MM.1S (cell line): ENCODE measurements at places on chromosomes 5 and 9.
A peak's percentile ranks its signal among the peaks of the same experiment; 100 is the strongest.

- DNase-seq, result no peak
Measured at GRCh38 chr9:132056717-132057560, 22.7 kb downstream of the MED27 start.

- DNase-seq, result no peak
Measured at GRCh38 chr5:177537389-177538361, 16.7 kb downstream of the FAM193B start.

DNA sequence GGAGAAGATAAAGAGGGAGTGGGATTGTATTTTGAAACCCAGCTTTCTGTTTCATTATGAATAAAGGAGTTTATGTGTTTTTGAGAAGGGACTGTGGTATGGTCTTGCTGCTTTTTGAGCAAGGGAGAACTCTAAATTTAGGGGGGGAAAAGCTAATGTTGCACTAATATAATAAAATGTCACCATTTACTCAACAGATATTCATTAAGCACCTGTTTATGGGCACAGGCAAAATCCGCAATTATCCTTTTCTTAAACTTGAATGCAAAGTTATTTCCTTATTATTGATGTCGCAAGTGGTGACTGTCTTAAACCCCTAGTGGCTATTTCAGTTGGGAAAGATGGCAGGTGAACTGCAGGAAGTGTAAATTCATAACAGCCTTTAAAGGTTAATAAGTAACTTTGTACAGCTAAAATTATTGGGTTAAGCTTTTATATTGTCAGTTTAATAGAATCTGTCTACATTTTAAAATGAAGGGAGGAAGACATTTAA, 1.5 kb downstream of the CDC42SE2 start:
- peak; percentile 57 for DNase-seq

GRCh38 chr5:110965773-110966581, 105.5 kb upstream of the TSLP start:
- DNase-seq, result no peak

DNA sequence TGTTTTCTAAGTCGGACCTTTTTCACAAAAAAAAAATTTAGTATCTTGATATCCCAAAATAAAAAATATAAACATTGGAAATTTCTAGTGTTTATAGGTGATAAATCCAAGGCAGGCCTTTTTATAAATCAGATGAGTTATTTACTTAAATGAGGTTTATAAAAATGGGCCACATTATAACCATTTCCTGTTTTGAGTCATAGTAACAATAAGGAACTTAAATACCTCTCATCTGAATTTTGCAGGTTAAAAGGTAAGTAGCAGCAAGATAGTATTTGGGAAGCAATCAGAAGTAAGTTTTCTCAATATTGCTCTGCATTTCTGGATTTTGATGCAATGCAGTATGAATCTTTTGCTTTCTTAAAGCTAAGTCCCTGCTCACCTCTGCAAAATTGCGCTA, 3.9 kb downstream of the SPTAN1 start:
- no peak for DNase-seq

- DNase-seq, result no peak
Measured at GRCh38 chr5:156695774-156696173, 154.3 kb upstream of the PPP1R2B start.

DNA sequence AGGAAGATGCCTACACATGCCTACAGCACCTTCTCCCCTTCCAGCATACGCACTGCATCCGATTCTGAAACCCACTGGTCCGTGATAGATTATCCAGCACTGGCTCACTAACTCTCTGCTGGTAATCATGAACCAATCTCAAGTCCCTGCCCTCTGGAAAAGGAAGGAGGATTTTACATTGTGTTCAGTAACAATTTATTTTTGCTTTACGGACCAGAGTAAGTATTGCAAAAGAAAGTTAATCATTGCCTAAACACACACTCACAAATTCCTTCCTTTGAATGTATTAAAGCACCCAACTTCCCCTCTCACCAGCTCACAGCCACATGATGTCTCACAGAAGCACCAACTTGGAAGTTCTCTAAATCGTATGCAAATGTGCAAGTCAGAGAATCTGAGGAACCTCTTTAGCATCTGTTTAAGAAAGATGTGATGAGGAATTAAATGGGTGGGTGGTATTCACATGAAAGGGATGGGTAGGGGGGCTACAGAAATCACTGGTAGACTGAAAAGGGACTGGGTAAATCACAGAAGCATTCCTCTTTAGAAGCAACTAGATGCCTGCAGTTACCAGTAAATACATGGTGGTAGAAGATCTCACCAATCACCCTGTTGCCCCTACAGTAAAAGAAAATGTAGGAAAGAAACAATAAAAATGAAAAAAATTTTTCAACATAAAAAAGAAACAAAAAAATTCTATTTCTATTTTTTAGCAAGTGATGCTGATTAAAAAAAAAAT, 8.4 kb downstream of the GNAQ start:
- DNase-seq, result no peak

GRCh38 chr9:117549444-117549843, 134.6 kb upstream of the ASTN2 start:
- no peak for DNase-seq

DNA sequence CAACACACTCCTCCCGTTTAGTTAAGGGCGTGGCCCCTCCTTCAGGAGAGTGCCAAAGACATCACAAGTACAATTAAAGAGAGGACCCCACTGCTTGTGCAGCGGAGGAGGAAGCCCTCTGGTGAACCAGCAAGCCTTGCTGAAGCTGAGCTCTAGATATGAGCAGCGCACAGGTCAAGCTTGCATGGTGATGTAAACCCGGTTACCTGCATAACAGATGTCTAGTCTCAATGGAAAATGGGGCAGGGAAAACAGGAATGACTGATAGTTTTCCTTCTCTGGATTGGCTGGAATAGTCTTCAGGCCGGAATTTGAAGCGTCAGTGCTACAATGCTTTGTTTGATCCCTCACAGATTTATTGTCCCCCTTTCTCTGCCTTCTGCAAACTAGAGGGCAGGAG, 66.2 kb downstream of the MROH2B start:
- DNase-seq, result no peak

- no peak for DNase-seq
Measured at GRCh38 chr9:38281196-38281595, 111.3 kb upstream of the ALDH1B1 start.

GRCh38 chr5:114782869-114783268, 386.8 kb downstream of the TRIM36 start:
- no peak for DNase-seq

- no peak for DNase-seq
Measured at GRCh38 chr5:151471276-151471675, 23.9 kb downstream of the SLC36A1 start.

- DNase-seq, result no peak
Measured at GRCh38 chr5:170427672-170428236, 38.6 kb upstream of the KCNMB1 start.

DNA sequence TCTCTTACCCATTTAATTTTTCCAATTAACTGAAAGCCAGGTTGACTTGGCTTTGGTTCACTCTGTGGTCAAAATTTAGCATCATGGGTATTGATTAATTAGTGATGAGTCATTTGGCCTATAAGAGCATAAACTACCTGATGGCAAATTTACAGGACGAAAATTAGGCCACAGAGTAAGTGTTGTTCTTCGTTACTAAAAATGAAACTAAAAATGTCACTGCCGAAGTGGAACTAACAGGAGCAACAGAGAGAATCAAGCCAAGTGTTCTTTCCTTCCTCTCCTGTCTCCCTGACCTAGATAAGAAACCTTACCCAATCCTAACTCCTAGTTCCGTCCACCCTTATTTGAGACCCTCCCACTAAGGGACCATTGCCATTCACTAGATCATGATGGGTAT, 176.9 kb downstream of the RAB3C start:
- peak; percentile 68 for DNase-seq

- no peak for DNase-seq
Measured at GRCh38 chr5:14488709-14489108, 92.9 kb upstream of the OTULINL start.

- no peak for DNase-seq
Measured at GRCh38 chr5:98776066-98776705, 2.7 kb downstream of the RGMB start.

DNA sequence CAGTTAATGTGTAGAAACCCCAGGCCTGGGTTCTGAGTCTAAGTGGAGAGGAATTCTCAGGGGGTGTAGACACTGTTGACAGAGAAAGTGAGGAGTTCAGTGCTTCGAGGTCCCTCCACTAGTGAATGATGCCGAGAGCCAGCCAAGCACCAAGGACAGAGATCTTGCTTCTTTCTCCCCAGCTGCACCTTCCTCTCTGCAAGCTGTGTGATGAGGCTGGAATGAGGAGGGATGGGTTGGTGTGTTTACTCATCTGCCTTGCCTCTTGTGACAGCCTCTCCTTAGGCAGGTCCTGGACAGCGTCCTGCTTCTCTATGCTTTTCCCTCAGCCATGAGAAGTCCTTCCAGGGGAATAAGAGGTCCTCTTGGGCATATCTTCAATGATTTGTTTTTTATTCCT, 35.3 kb downstream of the HNRNPH1 start:
- DNase-seq, result no peak

GRCh38 chr5:132281856-132282614, 12.2 kb upstream of the SLC22A4 start:
- no peak for DNase-seq

DNA sequence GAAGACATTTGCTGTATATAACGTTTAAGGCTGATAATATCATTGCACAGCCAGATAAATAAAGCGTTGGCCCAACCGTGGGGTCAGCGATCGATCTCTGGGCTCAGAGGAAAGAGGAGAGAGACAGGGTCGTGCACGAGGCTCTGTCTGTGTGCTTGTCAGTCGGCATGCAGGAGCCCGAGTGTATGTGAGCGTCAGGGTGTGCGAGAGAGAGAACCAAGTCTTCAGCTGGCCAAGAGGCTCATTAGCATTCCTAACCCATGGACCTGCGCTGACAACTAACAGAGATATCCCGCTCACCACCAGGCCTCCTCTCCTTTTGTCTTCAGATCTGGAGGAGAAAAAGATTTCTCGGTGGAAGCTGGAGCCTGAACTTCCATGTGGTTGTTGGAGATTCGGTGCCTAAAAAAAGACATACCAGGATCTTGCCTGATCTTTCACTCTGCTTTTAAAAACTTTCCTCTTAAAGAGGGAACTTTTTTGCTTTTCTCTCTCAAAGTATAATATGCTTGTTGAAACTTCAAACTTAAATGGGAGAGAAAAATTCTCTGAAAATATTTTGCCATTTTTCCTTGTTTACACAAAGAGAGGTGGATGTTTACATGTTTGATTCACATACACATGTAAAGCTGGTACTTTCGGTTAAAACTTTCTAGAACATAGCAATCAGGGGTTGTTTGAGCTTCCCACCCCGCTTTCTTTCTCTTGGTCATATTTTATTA, 16.5 kb downstream of the NR2F1 start:
- no peak for DNase-seq

DNA sequence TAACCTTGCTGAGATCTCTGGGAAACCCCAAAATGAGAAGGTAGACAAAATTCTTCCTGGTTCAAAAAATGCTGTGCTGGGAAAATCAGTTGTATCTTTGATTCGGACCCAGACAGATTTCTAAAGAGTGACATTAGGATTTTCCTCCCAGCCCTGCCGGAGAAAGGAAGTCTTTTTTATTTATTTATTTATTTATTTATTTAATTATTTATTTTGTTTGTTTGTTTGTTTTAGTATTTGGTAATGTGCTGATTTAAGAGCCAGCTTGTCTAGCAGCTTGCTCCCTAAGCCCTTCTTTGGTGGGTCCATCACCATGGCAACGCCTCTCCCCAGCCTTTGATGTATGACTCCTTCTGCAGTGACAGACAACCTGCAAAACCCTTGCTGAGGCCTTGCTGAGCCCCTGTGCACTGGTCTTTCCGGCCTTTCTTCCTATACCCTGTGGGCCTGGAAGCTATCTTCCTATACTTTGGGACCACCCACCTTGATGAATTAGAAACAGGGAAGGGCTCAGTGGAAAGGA, 60.6 kb upstream of the AFAP1L1 start:
- no peak for DNase-seq

DNA sequence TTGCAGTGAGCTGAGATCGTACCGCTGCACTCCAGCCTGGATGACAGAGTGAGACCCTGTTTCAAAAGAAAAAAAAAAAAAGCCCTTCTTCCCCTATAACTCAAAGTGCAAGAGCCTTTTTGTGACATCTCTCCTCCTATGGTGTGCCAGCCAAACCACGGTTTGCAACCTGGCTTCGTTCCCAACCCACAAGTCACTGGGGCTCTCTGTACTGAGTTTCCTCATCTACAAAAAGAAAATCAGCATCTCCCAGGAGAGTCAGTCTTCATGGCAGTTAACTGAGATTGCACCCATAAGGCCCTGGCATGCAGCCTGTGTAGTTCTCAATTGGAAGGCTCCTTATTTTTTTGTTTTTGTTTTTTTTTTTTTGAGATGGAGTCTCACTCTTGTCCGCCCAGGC, 14.8 kb downstream of the ODF2 start:
- no peak for DNase-seq

DNA sequence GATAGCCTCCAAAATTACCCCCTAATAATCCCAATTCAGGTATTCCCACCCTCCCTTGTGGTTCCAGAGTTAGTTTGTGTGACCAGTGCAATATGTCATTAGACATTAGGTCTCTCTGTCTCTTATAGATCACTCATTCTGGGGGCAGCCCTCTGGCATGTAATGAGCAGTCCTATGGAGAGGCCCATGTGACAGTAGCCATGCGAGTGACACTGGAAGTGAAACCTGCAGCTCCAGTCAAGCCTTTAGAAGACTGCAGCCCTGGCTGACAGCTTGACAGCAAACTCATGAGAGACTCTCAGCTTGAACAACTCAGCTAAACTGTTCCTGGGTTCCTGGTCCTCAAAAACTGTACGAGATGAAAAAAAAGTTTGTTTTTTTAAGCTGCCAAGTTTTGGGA, 54.0 kb upstream of the HSPB3 start:
- peak; percentile 58 for DNase-seq

DNA sequence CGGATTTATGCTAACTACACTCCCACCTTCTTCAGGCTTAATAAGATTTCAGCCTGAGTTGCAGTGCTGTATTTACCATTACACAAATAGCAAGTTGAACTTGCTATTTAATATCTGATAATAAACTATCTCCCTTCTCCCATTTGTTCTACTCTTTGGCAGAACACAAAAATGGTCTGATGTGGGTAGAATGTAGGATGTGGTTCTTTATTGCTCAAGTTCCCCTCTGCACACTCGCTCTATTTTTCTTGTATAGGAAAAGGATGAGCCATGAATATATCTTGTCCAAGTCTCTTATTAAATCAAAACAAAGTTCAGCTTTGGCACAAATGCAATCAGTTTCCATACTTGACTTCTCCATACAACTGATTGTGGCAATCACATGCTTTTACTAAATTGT, 37.2 kb upstream of the KIF2A start:
- no peak for DNase-seq

DNA sequence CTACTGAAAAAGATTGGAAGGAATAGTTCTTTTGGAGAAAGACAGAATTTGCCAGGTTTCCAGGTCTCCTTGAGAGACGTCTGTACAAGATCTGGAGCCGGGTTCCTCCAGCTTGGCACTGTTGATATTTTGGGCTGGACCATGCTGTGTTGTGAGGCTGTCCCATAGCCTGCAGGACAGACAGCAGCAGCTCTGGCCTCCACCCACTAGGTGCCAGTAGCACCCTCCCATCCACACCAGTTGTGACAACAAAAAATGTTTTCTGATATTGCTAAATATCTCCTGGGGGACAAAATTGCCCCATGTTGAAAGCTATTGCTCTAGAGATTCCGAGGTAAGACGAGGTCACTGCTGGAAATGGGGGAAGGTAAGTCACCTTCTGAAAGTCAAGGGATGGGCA, 287.7 kb upstream of the DAP start:
- no peak for DNase-seq
